Left kidney (tissue), 8 donors: ENCODE measurements at places on chromosomes 1 and 21. TPM values are rescaled to one million over a fixed set of nuclear protein-coding genes. Genes with fewer than 3 reads are reported as not detected.
A peak's percentile ranks its signal among the peaks of the same experiment; 100 is the strongest.

DNA sequence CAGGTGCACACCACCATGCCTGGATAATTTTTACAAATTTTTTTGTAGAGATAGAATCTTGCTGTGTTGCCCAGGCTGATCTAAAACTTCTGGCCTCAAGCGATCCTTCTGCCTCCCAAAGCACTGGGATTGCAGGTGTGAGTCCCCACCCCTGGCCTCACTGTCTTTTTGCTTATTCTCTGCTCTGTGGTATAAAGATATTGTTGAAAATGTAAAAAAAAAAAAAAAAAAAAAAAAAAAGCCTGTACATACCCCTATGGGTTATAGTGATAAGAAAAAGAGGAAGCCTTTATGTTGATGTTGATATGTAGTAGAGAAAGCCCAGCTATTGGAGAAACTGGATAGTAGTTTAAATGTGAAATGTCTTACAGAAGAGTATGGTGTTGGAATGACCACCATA, 125.8 kb downstream of the XPR1 start:
- DNase-seq = no peak

GRCh38 chr1:16924919-16925477, 3.3 kb downstream of the CROCC start:
- DNase-seq = no peak

DNA sequence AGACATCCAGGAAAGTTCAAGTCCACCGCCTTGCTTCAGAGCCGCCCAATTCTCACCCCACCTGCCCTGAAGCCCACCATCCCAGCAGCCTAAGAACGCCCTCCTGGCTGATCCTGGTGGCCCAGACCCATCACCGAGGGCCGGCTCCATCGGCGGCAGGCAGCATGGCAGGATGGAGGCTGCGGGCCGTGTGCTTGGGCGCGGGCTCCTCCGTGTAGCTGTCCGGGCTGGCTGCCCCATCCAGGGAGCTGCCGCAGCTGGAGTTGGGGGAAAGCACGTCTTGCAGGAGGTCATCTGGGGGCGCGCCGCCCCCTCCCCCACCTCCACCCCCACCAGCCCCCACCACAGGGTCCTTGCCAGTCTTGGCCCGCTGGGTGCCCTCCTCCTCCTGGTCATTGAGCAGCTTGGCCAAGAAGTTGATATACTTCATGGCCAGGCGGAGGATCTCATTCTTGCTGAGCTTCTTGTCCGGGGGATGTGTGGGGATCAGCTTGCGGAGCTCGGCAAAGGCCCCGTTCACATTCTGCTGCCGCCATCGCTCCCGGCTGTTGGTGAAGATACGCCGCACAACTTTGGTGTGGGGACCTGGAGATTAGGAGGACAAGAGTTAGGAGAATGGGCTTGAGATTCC, 12.3 kb downstream of the TAL1 start:
- DNase-seq = no peak

DNA sequence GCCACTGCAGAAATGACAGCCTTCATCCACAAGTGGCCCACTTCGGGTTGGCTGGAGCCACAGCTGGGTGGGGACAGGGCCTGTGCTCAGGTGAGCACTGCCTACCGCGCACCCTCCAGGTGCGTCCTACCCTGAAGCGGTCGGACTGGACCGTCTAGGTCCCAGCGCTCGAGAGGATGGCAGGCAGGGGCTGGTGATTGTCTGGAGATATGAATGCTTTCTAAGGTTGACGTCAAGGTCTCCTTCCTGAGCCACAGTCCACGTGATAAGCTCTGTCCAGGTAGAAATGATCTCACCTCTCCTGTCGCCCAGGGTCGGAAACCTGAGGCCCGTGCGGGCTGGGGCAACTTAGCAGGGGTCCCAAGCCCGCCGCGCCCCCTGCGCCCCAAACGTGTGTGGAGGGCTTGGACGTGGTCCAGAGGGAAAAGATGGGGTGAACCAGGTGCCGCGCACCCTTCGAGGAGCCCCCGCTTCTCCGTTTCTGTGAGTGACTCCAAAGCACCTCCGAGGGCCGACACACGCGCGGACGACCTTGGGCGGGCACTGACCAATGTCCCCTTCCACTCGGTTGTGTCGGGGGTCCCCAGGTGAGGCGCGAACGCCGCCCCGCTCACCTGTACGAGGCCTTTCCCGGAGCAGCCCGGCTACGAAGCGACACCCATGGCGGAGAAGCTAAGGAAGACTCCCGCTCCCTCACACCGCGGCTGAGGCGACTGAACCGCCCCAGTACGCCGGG, 853 bp upstream of the DOP1B start:
- no peak for DNase-seq

GRCh38 chr1:238060061-238060460, 169.3 kb upstream of the ZP4 start:
- no peak for DNase-seq

DNA sequence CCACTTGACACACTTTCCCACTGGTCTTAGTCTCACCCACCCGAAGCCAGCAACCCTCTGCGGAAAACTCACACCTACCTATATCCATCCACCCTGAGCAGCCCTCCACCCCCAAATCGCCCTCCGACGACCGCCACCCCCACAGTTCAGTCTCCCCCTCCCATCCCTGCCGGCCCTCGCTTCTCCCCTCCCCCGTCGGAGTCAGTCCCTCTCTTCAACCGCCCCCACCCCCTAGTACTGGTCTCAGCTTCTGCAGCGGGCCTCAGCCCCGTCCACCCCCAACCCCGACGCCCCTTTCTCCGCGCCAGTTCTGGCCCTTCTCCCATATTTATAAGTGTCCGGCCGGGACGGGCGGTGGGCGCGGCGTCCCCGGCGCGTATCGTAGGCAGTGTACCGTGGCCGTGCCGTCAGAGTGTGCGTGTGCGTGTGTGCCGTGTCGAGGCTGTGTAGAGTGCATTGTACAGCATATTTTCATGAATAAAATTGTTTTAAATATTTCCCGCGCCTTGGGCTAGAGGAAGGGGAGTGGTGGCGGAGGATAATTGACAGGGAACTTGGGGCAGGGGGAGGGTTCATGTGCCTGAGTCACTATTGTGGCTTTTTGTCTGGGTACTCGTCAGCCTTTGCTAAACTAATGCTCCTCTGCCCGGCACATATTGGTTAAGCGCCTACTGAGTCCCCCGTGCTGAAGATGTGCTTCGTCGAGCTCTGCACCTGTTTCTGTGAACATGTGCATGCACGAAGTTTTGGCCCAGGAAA, 22.0 kb downstream of the FOXO6 start:
- no peak for DNase-seq

- DNase-seq = no peak
Observed at GRCh38 chr1:243323491-243323890, 67.7 kb downstream of the SDCCAG8 start.

GRCh38 chr21:46065215-46065913, 32.5 kb upstream of the COL6A2 start:
- no peak for DNase-seq

DNA sequence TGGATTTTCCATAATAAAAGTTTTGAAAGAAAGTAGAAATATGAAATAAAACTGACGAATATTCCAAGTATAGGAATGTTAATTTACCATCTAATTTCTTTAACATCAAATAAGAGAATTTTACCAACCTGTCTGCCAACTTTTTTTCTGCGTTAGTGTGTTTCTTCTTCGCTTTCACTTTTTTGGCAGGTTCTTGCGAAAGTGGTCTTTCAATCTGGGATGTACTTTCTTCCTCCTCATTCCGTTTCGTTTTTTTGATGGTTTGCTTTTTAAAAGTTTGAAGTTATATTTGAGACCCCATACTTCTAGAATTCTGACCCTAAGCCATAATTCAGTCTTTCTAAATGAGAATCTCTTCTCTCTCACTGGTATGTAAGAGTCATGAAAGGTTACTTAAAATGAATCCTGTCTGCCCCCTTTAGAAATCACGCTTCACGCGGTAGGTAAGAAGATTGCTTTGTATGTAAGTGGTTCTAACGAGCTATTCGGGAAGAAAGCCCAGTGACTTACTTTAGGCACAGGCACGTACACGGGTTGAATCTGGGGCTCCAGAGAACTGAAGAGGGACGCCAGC, 580 bp downstream of the RBM34 start:
- DNase-seq = peak; percentile 39

- DNase-seq = no peak
Observed at GRCh38 chr1:31771891-31772668, 7.9 kb upstream of the ADGRB2 start.

DNA sequence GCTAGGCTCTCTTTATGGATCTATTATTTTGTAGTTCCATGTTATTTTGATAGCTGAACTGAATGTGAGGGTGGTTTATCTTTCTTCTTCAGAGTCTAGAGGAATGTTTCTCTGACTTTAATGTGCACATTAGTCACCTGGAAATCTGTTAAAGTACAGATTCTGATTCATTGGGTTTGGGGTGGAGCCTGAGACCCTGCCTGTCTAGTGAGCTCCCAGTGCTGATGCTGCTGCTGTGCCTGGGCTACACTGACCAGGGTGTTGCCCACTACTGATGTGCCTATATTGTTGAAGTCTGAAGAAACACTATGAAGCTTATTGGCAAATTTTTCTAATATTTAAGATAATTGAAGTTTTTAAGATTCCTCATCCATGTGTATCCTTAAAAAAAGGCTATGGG, 35.9 kb downstream of the CD46 start:
- no peak for DNase-seq

DNA sequence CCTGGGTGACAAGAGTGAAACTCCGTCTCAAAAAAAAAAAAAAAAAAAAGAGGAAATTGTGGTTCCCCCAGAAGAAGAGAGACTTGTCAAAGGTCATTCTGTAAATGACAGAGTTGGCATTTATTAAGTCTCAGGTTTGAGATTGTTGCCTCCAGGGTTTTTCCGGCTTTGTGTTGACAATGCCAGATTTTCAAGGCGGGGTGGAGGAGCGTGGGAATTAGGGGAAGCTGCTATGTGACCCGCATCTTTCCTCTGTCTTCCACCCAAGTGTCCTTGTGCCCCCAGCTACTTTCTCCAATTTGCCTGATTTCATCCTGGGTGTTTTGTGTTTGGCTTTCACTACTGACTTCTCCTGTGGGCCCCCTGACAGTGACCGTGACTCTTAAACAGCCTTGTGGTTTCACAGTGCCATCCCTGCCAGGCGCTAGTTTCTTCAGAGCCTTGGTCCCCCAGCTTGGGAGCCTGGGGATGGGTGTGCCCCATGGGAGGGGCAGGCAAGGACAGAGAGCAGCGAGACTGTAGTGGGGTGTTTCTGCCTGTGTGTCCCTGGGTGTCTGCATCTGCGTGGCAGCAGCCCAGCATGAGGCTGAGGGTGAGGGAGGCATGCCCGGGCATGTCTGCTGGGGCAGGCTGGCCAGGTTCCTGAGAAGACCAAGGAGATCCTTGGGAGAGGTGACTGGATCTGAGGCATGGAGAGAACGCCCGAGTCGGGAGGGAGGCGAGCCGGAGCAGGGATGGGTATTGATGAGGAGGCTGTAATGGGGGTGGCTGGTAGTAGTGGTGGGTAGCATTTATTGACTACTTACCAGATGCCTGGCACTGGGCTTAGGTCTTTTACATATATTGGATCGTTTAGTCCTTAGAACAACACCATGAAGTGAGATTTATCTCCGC, 46.3 kb downstream of the IER5 start:
- DNase-seq = no peak

The TSSK3 gene
- polyA plus RNA-seq = 7.4 TPM

The EFNA3 gene
- 6.1 TPM for polyA plus RNA-seq

The RNU1-2 gene
- polyA plus RNA-seq = 1.9 TPM

The PSEN2 gene
- 18.0 TPM for polyA plus RNA-seq
